Stimulated activated CD4-positive, alpha-beta T cell treated with anti-CD3 and anti-CD28 coated beads, Interleukin-1b, Interleukin-23, amount 100 ng/mL, for 24 hours (primary cell): ENCODE measurements at places on chromosomes 13 and 19.

DNA sequence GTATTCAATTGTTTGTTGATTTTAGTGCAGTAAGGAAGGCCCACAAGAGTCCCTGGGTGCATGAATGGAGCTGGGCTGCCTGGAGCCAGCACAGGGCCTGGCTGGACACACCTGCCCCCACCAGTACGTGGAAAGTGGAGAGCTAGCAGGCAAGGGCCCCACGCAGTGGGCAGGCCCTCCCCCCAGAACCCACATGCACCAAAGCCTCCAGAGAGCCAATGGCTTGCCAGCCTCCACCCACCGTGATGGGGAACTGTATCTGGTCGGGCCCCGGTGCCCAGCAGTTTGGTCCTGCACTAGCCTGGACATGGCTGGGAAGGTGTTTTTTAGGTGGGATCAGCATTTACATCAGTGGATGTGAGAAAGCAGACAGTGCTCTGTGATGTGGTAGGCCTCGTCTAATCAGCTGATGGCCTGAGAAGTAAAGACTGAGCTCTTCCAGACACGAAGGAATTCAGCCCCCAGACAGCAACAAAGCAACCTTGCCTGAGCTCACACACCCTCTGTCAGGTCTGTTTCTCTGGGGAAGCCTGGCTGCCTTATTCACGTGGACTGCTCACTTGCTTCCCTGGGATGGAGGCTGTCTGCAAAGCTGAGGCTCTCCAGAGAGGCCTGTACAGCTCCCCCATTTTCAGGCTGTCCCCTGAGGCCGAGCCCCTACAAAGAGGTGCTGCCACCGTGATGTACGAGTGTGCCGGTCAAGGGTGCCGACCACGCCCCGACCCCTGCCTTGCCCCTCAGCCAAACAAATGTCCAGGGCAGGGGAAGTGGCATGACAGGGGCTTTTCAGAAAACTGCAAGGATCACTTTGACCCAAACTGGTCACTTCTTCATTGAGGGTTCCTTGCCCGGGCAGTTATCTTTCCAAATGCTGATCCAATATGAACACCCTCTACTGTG lies 27.5 kb downstream of the RAB20 start:
- DNase-seq, result no peak

- no peak for DNase-seq
Measured at GRCh38 chr19:6223461-6224307, 56.1 kb downstream of the MLLT1 start.

DNA sequence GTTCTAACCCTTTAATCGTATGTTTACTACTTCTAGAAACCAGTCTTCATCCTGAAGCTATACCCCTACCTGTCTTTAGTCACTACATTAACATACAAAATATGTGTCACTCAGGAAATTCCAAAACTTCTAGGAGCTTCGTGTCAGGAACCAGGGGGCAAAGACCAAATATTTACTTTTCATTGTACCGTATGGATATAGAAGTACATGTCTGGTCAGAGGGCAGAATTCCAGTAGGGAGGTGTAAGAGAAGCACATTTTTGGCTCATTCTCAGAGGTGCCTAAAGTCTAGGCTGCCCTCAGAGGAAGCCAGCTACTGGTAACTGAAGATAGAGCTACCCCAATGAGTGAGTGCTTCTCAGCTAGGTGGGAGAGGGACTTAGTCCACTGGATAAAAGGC lies 320.7 kb downstream of the DIAPH3 start:
- no peak for DNase-seq

GRCh38 chr13:111461445-111462149 lies 141.2 kb downstream of the TEX29 start:
- DNase-seq, result no peak

DNA sequence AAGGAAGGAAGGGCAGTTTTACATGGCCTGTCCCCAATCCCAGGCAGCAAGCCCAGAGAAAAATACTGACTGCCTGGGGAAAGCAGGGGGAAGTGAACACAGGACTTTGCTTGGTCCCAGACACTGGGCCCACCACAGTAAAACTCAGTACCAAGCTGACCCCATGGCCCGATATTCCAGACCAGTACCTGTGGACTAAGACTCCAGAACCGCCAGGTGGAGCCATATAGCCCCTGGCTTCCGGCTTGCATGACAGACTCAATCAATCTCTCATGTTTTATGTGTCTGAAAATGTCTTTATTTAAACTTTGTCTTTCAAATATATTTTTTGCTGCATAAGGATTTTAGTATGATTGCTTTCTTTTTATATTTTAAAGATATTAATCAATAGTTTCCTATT lies 767.9 kb upstream of the SLITRK6 start:
- no peak for DNase-seq

GRCh38 chr13:66508153-66508909 lies 721.8 kb downstream of the PCDH9 start:
- DNase-seq, result no peak

DNA sequence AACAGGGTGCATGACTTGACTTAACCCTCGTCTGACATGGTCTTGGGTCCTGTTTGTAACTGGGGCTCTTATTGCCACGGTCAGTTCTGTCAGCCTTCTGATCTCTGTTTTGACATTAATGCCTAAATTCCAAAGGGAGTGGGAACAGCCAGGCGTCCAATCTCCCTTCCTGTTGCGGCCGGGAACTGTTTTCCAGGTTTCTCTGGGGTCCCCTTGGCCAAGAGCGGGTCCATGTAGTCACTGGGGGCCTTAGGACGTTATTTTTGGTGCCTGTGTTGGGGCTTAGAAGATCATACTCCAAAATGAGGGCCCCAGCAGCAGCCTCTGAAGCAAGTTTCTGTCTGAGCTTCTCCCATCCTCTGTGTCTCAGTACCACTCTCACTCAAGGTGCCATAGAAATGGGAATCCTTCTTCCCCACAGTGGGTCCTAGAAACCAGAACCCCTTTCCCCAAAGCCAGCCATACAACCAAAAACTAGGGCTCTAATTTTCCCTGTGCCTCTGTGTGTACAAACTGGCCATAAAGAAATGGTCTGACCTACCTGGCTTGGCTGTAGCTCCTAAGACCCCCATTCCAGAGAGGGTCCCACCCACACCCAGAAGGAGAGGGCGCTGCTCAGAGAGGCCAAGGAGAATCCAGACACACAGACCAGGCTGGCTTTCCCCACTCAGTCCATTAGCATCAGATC lies 50.4 kb downstream of the C13orf46 start:
- no peak for DNase-seq

GRCh38 chr13:37456506-37456905 lies 142.1 kb downstream of the POSTN start:
- DNase-seq, result no peak

GRCh38 chr13:41327994-41328790 lies 17.1 kb downstream of the NAA16 start:
- no peak for DNase-seq

GRCh38 chr13:47109028-47109427 lies 212.2 kb upstream of the HTR2A start:
- DNase-seq, result no peak

DNA sequence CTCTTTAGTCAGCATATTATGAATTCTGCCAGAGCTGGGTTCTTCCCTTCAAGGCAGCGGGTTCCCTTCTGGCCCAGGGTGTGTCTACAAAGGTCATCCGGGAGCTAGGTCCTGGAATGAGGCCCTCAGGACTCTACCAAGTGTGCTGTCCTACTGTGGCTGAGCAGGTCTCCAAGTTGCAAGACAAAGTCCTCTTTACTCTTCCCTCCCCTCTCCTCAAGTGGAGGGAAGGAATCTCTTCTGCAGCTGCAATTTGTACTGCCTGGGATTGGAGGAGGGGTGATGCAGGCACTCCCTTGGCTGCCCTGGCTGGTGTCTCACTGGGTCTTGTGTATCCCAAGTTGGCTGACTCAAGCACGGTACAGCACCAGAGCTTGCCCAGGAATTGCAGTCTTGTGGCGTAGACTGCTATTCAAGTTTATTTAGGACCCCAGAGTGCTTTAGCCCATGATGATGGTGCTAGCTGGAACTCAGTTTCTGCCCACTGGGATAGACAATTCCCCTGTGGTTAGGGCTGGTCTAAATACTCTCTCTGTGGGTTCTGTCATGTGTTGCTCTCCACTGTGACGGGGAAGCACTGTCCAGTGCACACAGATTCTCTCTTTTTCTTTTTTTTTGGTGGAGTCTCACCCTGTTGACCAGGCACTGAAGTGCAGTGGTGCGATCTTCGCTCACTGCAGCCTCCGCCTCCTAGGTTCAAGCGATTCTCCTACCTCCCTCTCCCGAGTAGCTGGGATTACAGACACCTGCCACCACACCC lies 28.5 kb downstream of the RFC3 start:
- no peak for DNase-seq
